ENCODE measurements at places on chromosomes 16 and 17.

- DNase-seq, result no peak
Observed at GRCh38 chr17:19372866-19373504, 5.3 kb upstream of the MAPK7 start.

- no peak for DNase-seq
Observed at GRCh38 chr16:29789775-29790182, 772 bp upstream of the KIF22 start.

DNA sequence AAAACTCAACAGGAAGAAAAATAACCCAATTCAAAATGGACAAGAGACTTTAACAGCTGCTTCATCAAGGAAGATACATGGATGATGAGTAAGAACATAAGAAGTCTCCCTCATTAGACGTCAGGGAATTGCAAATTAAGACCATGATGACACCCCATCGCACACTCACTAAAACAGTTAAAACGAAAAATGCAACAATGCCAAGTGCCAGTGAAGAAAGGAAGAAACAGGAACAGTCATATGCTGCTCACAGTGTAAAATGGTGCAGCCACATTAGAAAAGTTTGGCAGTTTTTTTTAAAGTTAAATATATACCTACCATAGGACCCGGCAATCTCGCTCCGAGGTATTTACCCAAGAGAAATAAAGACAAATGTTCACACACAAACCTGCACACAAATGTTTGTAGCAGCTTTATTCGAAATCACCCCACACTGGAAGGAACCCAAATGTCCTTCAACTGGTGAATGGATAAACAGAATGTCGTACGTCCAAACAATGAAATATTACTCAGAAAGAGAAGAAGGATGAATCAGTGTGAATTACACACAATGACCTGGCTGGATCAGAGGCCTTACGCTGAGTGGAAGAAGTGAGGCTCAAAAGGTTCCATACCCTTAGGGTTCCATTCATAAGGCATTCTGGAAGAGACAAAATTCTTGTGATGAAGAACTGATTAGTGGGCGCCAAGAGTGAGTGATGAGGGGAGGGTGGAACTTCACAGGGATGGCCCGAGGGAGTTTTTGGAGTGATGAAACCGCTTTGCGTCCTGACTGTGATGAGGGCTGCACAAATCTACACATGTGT is 110.3 kb downstream of the C16orf95 start:
- no peak for DNase-seq

- DNase-seq, result no peak
Observed at GRCh38 chr17:733743-734142, 1.3 kb downstream of the TLCD3A start.

DNA sequence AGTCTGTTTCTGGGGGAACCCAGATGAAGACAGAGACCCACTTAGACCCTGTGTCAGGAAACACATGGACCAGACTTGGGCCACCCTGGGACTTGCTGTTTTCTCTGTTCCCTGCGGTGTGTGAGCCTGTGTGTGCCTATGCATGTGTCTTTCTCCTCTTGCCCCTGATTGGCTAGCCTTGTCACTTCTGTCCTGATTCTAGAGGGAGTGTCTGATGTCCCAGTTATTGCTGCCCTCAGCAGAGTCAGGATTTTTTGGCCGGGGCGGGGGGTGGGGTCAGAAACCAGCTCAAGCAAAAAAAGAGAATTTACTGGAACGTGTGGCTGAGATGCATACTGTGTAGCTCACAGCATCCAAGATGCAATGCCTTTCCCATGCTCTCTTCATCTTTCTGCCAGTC is 30.5 kb downstream of the PLCG2 start:
- no peak for DNase-seq

GRCh38 chr16:23274968-23275367 is 27.1 kb upstream of the SCNN1B start:
- no peak for DNase-seq

- no peak for DNase-seq
Observed at GRCh38 chr17:65055280-65055707, 1.2 kb downstream of the GNA13 start.

DNA sequence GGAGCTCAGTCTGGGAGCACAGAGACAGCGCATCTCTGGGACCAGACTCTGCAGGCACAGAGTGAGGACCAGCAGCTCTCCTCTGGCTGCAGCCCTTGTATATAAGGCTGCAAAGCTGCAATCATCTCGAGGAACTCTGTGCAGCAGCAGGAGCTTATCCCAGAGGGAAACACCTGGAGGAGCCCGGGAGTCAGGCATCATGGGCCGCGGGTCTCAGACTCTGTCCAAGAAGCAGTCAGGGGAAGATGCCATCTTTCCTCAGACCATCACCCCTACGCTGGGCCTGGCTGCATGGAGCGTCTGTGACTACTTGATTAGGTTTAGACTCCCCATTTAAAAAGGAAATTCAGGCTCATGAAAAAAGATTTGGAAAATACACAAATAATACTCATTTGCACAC is 122.0 kb downstream of the IRF8 start:
- no peak for DNase-seq

DNA sequence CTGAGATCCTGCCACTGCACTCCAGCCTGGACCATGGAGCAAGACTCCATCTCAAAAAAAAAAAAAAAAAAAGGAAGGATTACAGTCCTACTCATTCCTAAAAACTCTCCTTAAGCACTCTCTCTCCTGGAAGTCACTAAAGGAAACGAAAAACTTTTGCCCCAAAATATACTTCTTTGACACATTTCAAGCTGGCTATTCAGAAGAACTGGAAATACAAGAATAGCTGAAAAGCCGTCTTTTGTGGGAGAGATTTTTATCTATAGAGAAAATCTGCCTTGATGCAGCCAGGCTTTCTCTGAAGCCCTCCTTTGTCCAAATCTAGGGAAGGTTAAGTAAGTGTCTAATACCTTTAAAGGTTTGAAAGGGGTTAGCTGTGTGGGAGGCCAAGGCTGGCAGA is 16.9 kb upstream of the MARVELD3 start:
- no peak for DNase-seq

DNA sequence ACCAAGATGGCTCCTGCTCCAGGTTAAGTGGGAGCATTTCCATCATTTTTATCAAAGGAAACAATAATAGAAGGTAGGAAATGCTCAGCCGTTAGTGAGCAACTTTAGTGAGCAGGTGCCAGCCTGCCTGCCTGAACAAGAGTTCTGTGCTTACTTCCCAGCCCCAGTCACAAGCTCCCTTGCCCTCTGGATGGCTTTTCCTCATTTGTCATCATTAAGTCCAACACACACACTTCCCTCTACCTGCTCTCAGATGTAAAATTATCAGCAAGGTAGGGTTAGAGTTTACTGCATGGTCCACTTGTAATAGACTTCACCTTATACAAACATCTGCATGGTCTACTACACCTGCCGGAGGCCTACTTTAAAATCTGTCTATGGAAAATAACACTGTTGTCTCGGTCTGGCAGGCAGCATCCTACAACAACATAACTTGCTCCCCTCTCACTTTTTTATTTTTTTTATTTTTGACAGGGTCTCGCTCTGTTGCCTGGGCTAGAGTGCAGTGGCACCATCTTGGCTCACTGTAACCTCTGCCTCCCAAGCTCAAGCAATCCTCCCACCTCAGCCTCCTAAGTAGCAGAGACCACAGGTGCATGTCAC is 12.7 kb downstream of the TEX2 start:
- no peak for DNase-seq

DNA sequence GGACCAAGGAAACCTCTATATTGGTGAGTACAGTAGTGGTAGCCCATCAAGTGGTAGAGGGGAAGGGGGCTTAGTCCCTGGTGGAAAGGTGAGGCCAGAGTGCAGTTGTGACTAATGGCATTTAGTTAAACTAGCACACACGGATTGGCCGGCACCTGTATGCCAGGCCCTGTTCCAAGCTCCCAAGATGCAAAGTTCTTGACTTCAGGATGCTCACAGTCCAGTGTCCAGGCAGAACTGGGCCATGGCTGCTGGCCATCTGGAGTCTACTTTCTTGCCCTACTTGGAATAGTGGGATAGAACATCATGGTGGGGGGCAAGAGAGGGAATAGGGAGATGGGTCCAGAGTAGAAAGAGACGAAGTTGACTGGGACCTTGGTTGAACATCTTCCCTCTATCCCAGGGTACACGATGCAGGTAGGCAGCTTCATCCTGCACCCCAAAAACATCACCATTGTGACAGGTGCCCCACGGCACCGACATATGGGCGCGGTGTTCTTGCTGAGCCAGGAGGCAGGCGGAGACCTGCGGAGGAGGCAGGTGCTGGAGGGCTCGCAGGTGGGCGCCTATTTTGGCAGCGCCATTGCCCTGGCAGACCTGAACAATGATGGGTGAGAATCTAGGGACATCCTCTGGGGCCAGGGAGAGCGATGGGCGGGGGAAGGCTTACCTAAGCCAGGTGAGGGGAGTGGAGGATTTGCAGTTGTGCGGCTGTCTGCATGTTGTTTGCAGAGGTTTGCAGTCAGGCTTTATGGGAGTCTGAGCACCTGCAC is 15.2 kb downstream of the ITGA3 start:
- no peak for DNase-seq

GRCh38 chr16:27430923-27431484 is 29.0 kb downstream of the IL21R start:
- DNase-seq, result no peak

GRCh38 chr17:56486732-56487131 is 106.8 kb upstream of the NOG start:
- no peak for DNase-seq

- no peak for DNase-seq
Observed at GRCh38 chr17:55769625-55770000, 18.8 kb downstream of the PCTP start.

GRCh38 chr17:77142689-77143088 is 1.9 kb downstream of the SEC14L1 start:
- DNase-seq, result no peak

GRCh38 chr16:84199861-84200260 is 8.9 kb downstream of the ADAD2 start:
- no peak for DNase-seq

- no peak for DNase-seq
Observed at GRCh38 chr16:12210258-12210880, 233.8 kb downstream of the SNX29 start.

- no peak for DNase-seq
Observed at GRCh38 chr16:84817206-84817605, 2.6 kb upstream of the CRISPLD2 start.

DNA sequence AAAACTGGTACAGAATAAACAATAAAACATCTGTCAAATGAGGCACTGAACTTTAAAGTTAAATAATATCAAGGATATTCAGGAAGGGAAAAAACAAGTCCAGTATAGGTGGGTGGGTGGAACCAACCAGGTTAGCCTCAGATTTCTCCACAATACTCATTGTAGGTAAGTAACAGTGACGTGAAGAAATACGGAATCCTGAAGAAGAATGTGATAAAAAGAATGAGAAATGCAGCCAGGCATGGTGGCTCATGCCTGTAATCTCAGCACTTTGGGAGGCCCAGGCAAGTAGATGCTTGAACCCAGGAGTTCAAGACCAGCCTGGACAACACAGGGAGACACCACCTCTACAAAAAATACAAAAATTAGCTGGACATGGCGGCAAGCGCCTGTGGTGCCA is 47.3 kb downstream of the UBE2G1 start:
- no peak for DNase-seq

DNA sequence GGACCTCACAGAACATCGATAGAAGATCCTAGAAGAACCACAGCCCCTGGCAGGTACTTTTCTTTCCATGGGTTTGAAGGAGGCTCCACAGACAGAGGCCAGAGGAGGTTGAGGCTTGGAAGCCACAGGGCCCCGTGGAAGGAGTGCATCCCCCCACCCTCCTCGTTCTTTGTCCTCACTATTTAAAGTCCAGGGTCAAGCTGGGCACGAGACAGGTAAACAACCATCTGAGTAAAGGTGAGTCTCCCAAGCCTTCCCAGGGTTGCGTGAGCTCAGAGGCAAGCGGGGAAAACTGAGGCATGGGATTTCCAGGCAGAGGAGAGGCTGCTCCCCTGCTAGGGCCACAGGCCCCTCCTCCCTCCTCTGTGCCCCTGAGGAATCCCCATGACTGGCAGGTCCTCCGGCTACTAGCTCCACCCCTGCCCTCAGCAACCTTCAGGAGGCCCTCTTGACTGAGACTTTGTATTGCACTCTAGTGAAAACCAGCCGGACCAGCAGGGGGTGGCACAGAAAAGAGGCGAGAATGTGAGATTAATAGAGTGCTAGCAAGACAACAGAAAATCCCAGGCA is 927 bp upstream of the SULT1A2 start:
- DNase-seq, result no peak

DNA sequence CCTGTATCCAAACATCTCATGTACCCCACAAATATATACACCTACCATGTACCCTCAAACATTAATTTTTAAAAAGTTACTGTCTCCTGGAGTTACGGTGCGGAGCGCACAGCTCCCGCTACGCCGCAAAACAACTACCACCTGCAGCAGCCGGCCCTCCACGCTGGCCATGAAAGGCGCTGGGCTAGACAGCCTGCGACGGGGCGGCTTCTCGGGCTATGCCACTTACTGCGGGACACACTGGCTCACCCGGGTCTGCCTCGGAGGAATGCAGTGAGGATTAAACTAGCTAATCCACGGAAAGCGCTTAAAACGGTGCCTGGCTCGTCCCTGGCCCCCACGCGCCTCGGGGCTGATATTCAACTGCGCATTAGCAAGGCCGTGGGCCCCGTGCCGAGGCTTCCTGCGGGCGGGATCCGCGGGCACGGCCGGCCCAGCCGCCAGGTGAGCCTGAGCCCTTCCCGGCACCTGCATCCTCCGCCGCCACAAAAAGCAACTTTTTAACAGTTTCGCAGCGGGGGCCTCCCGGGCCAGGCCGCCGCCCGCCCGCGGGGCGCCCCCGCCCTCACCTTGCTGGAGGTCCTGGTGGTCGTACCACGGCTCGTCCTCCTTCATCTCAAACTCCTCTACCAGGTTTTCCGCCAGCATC is 633 bp downstream of the CDR2 start:
- no peak for DNase-seq

GRCh38 chr17:28178800-28179199 is 136.3 kb downstream of the NLK start:
- no peak for DNase-seq

- DNase-seq, result no peak
Observed at GRCh38 chr16:85037050-85037410, 9.4 kb downstream of the KIAA0513 start.

- DNase-seq, result no peak
Observed at GRCh38 chr16:81484908-81485624, 40.5 kb downstream of the CMIP start.

DNA sequence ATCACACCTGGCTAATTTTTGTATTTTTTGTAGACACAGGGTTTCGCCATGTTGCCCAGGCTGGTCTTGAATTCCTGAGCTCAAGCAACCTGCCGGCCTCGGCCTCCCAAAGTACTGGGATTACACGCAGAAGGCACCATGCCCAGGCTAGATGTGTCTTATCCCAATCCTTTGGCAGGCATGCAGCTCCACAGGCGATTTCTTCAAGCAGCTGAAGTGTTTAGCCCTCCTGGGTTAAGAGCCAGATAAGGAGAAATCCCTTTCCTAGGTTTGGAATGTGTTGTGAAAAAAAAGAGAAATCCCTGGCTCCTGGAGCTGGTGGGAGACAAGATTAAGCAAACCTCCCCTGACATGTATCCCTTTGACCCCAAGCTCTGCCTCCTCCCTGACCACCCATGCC is 2.1 kb upstream of the NHERF1 start:
- no peak for DNase-seq

GRCh38 chr17:77894126-77894956 is 64.2 kb upstream of the TNRC6C start:
- no peak for DNase-seq

Data from NCI-H2081 treated with DMSO at 0.1 percent for 48 hours (cell line).